ENCODE measurements at places on chromosomes 12 and 14. TPM values are rescaled to one million over a fixed set of nuclear protein-coding genes. Genes with fewer than 3 reads are reported as not detected.

The GPR65 gene
- not detected for polyA plus RNA-seq

The FZD10 gene
- 1.2 TPM for polyA plus RNA-seq

The KLRB1 gene
- not detected for polyA plus RNA-seq

The PLA2G1B gene
- not detected for polyA plus RNA-seq

The KRT75 gene
- polyA plus RNA-seq = not detected

The RAPGEF3 gene
- 0.04 TPM for polyA plus RNA-seq

The SIX1 gene
- polyA plus RNA-seq = not detected

The CLEC9A gene
- not detected for polyA plus RNA-seq

The DIO2 gene
- 0.78 TPM for polyA plus RNA-seq

The TAS2R19 gene
- polyA plus RNA-seq = 2.3 TPM

The ERBB3 gene
- 0.07 TPM for polyA plus RNA-seq

The PZP gene
- 3.2 TPM for polyA plus RNA-seq

The SLC8A3 gene
- polyA plus RNA-seq = 1.3 TPM

The GPR68 gene
- polyA plus RNA-seq = 0.87 TPM

The CCDC196 gene
- polyA plus RNA-seq = 0.65 TPM

The SPSB2 gene
- polyA plus RNA-seq = not detected

The WDHD1 gene
- polyA plus RNA-seq = 3.8 TPM

The IQSEC3 gene
- 30.1 TPM for polyA plus RNA-seq

The ALX1 gene
- not detected for polyA plus RNA-seq

The NTF3 gene
- not detected for polyA plus RNA-seq

The HOXC13 gene
- polyA plus RNA-seq = not detected

The FOXM1 gene
- not detected for polyA plus RNA-seq

The RD3L gene
- polyA plus RNA-seq = 3.6 TPM

The PRH2 gene
- polyA plus RNA-seq = not detected

The SMAGP gene
- not detected for polyA plus RNA-seq

The DMAC2L gene
- polyA plus RNA-seq = 98.7 TPM

The FOXN3 gene
- polyA plus RNA-seq = 12.5 TPM

The KLHL33 gene
- 0.16 TPM for polyA plus RNA-seq

The KRT4 gene
- polyA plus RNA-seq = not detected

The KCNJ8 gene
- polyA plus RNA-seq = 3.9 TPM

The SLC35F4 gene
- polyA plus RNA-seq = 55.3 TPM

The FIGNL2 gene
- polyA plus RNA-seq = not detected

The SPTSSA gene
- 211 TPM for polyA plus RNA-seq

The MYO1H gene
- not detected for polyA plus RNA-seq

The CLEC4C gene
- not detected for polyA plus RNA-seq

The RIMBP2 gene
- polyA plus RNA-seq = 7.0 TPM

The TAS2R10 gene
- polyA plus RNA-seq = 4.6 TPM

The LBHD2 gene
- polyA plus RNA-seq = not detected

The CPNE6 gene
- 30.4 TPM for polyA plus RNA-seq

The KRT7 gene
- not detected for polyA plus RNA-seq

The SLC17A8 gene
- polyA plus RNA-seq = 0.48 TPM

The THAP2 gene
- polyA plus RNA-seq = 12.5 TPM

The MAP1LC3B2 gene
- polyA plus RNA-seq = 2.1 TPM

The RPS26 gene
- polyA plus RNA-seq = 495 TPM

The LRFN5 gene
- polyA plus RNA-seq = 39.3 TPM

The CCDC88C gene
- polyA plus RNA-seq = 0.17 TPM

The SLC5A8 gene
- polyA plus RNA-seq = not detected

The TOMM20L gene
- polyA plus RNA-seq = not detected

The MYF6 gene
- not detected for polyA plus RNA-seq

The ST8SIA1 gene
- 57.8 TPM for polyA plus RNA-seq

The KRT82 gene
- not detected for polyA plus RNA-seq

The KRT81 gene
- polyA plus RNA-seq = not detected

The OR6C2 gene
- not detected for polyA plus RNA-seq

The TGFB3 gene
- polyA plus RNA-seq = 1.8 TPM

The TPH2 gene
- not detected for polyA plus RNA-seq

The WIF1 gene
- 14.3 TPM for polyA plus RNA-seq

The ADGRD1 gene
- polyA plus RNA-seq = 15.4 TPM
